ENCODE measurements at places on chromosomes 6 and 20.
A peak's percentile ranks its signal among the peaks of the same experiment; 100 is the strongest.

GRCh38 chr6:117592983-117593759 is 9.1 kb downstream of the GOPC start:
- DNase-seq, result no peak

DNA sequence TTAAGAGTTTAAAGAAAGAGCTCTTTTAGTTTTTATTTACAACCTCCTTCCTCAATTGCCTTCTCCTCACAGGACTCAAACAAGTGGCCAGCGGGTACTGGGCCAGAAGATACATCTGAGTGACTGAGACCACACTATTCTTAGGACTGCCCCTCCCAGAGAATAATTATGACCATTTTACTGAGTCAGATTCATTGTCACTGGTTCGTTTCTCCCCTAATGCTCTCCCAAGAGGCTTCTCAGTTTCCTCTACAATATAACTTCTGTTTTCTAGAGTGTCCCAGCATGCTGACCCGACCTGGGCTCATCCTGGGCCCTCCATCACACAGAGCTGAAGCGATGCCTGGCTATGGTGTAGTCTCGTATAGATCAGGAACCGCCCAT is 279.9 kb downstream of the CD83 start:
- DNase-seq, result no peak

GRCh38 chr20:23337312-23337711 is 13.3 kb upstream of the NXT1 start:
- no peak for DNase-seq

- DNase-seq, result no peak
Observed at GRCh38 chr20:33475381-33476152, 14.3 kb upstream of the CBFA2T2 start.

- no peak for DNase-seq
Observed at GRCh38 chr20:34922654-34923381, 32.8 kb downstream of the GSS start.

GRCh38 chr6:28182255-28182654 is 40.6 kb downstream of the ZKSCAN8 start:
- DNase-seq, result no peak

GRCh38 chr6:98985391-98985790 is 37.6 kb upstream of the FBXL4 start:
- DNase-seq, result no peak

DNA sequence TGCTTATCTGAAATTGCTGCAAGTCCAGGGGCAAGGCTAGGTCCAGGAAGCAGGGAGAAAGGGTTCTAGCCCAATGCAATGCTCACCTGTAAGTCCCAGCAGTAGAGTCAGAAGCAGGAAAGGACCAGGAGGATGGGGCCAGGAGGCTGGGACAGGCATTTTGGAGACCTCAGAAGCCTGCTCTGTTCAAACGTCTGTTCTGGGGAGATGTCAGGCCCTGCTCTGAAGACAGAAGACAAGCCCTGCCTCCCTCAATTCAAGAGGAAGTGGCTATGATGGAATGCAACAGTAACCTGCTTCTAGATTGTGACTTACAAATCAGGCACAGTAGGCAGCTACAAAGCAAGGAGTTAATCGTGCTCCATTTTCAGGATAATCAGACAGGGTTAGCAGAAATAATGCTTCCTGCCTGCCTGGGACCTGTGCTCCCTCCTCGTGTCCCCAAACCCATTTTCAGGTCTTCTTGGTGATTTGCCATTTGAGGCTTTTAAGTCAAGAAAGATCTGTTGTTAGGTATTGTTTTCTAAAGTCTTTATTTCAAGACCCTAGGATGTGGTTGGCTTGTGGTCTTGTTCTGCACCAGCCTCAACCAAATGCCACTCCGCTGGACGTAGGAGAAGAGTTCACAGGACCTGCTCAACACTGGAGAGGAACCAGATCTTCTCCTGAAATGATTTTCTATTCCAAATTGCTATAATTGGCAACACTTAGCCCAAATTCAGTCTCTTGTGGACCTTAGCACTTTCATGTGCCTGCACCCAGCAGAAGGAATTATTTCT is at the start of gene SIRPG:
SIRPG (minus strand) TSS at position 224 of the 779 bp plus-strand sequence; CDS start at position 159, 65 bp downstream.
- peak; percentile 46 for DNase-seq

GRCh38 chr6:158279615-158280014 is 32.6 kb upstream of the TULP4 start:
- no peak for DNase-seq

GRCh38 chr6:74720923-74721322 is 484.9 kb downstream of the COL12A1 start:
- no peak for DNase-seq

DNA sequence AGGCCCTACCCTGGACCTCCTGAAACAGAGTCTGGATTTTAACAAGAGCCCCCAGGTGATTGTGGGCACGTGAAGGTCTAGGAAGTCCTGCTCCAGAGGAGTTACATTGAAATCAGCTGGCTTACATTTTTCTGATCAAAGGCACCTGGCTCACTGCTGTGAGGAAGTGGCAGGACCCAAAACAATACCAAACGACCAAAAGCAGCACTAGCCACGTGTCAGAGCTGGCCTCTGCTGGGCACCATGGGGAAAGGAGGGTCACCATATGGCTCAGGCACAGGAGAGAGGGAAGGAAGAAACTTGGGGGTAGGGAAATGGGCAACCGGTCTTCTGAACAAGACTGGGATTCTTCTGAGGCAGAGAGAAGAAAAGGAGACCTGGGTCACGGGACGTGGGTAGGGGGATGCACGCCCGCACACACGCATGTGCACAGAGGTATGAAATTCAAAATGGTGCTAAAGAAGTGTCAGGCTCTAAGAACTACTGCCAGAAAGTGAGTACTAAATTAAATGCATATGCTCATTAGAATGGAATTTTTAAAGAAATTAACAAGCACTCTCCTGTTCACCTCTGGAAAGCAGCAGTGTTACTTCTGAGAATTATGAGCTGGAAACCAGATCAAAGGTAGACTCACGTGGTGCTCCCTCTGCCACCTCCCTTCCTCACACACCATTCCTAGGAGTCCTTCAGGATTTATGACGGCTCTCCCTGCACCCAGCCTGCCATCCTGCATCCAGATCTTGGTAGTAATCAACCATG is 113.6 kb downstream of the TRERF1 start:
- DNase-seq, result no peak

DNA sequence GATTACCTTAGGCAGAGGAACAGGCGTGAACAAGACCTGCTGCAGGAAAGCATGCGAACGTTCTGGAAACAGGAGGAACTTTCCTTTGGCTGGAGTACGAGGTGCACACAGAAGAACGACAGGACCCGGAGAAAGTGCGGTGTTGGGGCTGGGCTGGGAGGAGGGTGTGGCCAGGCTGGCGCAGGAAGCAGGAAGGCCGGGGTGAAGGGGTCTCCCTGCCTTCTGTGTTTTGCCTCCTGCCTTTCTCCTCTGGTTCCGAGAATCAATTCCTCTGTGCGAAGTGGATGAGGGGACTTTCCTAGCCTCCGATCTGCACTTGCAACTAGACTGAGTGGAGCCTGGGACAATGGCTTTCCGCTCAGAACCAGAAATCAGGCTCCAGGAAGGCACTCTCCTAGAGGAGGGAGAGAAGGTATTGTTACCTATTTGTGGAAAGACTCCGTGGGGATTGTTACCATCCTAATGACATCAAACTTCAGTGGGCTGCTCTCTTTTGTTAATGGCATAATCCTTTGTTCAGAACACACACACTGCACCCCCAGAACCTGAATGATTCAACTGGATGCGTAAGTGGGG is 22.9 kb upstream of the PLEKHG1 start:
- no peak for DNase-seq

- no peak for DNase-seq
Observed at GRCh38 chr20:53181866-53182376, 209.8 kb downstream of the TSHZ2 start.

- no peak for DNase-seq
Observed at GRCh38 chr6:34025861-34026260, 120.0 kb downstream of the GRM4 start.

DNA sequence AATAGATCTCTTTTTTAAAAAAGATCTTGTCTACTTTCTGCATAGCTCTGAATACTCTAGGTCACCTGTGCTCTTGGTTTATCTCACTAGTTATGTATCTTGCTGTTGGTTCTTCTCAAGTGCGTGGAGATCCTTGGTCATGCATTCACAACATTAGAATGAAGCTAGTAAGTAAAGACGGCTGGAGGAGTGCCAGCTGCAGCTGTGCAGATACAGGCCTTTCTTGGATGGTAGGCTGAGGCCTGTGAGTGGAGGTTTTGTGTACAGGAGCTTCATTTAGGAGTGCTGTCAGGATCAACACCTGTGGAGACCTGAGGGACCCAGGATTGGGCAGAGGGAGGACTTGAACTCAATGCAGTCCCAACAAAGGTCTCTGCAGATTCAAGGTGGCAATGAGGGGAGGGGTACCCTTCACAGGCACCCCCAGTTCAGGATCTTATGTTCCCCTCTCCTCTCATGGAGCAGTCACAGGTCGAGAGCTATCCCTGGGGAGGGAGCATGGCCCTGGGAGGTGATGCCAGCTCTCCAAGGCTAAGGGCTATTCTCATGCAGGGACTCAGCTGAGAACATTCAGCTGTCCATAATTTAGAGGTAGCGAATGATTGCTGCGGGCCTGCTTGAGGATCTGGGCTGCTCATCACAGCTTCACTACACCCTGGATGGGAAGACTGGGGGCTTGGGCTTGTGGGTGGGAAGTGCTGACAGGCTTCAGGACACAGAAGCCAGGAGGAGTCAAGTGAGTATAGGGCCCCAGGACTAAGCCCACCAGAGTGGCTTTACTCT is 98.9 kb upstream of the ENPP5 start:
- DNase-seq, result no peak

DNA sequence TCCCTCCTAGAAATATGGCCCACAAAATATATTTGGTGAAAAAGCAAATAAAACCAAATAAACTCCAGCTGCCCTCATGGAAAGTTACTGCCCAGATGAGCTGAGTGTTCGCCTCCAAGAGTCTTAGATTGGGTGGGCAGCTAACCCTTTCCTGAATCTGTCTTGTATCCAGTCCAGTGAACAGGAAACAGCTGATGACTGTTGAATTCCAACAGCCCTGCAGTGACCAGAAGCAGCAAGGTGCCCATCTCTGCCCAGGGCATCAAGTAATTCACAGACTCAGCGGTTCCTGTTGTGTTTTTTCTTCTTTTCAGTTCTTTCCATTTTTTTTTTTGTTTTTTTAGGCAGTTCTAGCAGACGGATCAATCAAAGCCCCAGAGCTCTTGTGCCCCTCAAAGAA is 199.2 kb downstream of the UBE3D start:
- no peak for DNase-seq

GRCh38 chr6:161273274-161273751 is 548 bp downstream of the AGPAT4 start:
- DNase-seq, result no peak

GRCh38 chr6:39059496-39060310 is 11.1 kb downstream of the GLP1R start:
- DNase-seq, result no peak

DNA sequence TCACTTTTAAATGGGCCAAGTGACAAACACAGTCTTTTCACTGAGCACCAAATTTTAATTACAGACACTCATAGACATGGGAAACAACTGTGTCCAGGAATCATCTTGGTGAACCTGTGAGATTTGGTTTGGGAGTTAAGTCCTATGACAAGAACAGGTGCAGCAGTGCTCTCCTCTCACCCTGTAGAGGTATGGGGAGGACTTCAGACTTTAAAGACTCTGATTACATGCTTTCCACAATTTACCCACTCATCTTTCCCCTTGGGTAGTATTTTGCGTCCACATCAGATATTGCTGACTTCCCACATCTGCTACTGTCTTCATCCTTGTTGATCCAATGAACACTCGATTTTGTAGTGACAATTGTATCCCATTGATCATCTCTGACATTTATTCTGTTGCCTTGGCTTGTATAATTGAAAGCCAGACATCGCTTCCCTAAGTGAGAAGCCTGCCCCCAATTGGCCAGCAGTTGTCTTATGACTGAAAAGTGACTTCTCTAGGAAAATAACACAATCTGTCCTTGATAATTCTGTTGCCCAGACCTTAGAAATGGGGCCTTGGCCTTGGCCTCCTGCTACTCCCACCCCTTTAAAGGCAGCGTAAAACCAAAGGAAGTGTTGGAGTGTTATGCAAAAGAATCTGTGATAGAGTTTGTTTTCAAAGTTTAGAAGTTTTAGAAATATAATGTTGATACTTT is 40.0 kb downstream of the TXLNB start:
- DNase-seq, result no peak

GRCh38 chr6:143195349-143195845 is 134.7 kb downstream of the AIG1 start:
- no peak for DNase-seq

DNA sequence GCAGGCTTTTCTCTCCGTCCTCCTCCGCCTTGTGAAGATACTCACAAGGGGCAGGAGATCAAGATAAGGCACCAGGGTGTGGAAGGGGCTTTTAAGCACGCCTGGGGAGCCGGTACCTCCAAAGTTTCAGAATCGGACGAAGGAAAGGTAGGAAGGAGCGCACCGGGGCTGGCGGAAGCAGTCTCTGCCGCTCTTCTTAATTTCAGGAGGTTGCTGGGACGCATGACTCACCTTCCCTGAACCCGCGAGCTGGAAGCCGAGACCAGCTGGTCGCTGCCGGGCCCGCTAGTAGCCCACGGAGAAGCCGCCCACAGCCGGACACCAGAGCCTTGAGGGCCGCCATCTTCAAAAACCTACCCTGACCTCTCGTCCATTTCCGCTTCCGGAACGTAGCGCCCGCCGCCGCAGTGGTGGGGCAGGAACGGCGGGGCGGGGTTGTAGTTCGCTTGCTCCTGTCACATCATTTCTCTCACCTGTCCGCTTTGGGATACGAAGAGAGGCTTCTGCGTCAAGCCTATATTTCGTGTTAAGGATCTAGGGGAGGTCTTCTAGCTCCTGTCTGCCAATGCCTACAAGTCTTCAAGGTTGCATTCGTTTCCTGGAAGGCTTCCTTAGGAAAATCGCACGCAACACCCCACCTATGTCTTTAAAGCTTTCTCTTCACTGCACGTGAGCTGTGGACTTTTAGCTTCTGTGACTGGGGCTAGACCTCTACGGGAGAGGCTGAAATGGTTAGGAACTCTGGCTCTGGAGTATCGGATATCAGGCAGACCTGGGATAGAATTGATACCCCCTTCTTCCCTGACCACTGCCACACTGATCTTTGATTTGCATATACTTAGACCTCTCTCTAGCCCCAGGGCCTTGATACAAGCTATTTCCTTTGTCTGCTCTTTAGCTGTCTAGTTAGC is at the start of gene MRPS18A:
MRPS18A (minus strand) TSS at position 355 of the 911 bp plus-strand sequence; CDS start at position 343, 12 bp downstream.
- peak; percentile 79 for DNase-seq

Data from AML-193 (cell line).